ENCODE measurements at places on chromosomes 6 and 20. TPM values are rescaled to one million over a fixed set of nuclear protein-coding genes. Genes with fewer than 3 reads are reported as not detected.

Gene EFCAB8
- total RNA-seq = 0.94 TPM

Gene TAAR6
- not detected for total RNA-seq

Gene SLC32A1
- not detected for total RNA-seq

Gene NKAIN4
- total RNA-seq = not detected

Gene KCNS1
- total RNA-seq = not detected

Gene RNF144B
- 1.7 TPM for total RNA-seq

Gene IMPG1
- not detected for total RNA-seq

Gene KCNQ2
- 0.10 TPM for total RNA-seq

Gene HRH3
- not detected for total RNA-seq

Gene RAB32
- total RNA-seq = 0.23 TPM

Gene SNX21
- total RNA-seq = 0.72 TPM

Gene TNF
- total RNA-seq = 46.5 TPM

Gene PRR18
- not detected for total RNA-seq

Gene HLA-G
- total RNA-seq = 1.3 TPM

Gene TXLNB
- 0.35 TPM for total RNA-seq

Gene HDGFL1
- total RNA-seq = not detected
